ENCODE measurements at places on chromosomes 2 and 18. TPM values are rescaled to one million over a fixed set of nuclear protein-coding genes. Genes with fewer than 3 reads are reported as not detected.

CYBRD1 gene
- total RNA-seq: 2.3 TPM

SP5 gene
- 0.73 TPM for total RNA-seq

SCN9A gene
- total RNA-seq: 6.1 TPM

RUFY4 gene
- 0.21 TPM for total RNA-seq

MYO5B gene
- 59.1 TPM for total RNA-seq

CRACDL gene
- 24.3 TPM for total RNA-seq

IWS1 gene
- 48.9 TPM for total RNA-seq

SERPINB12 gene
- not detected for total RNA-seq

CEBPZ gene
- 60.7 TPM for total RNA-seq

SCYGR8 gene
- not detected for total RNA-seq

LBX2 gene
- 3.0 TPM for total RNA-seq

All from Calu3 (cell line).